NCI-H524 treated with DMSO at 0.1 percent for 48 hours (cell line): ENCODE measurements at places on chromosomes 2 and 18.

DNA sequence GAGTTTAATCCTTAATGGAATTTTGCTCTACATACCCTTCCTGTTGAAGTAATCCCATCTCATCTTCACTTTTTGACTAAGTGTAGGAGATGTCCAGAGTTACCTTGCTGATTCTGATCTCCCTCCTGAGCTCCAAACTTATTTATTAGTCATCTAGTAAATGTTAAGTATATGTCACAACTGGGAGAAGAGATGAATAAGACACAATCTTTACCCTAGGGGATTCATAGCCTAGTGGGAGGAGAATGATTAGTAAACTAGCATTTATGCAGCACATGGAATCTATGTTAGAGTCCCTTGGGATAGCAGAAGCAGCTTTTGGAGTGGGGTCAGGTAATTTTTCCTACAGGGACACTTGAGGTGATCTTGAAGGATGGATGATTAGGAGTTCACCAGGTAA lies 20.7 kb downstream of the ACVR2A start:
- no peak for DNase-seq

DNA sequence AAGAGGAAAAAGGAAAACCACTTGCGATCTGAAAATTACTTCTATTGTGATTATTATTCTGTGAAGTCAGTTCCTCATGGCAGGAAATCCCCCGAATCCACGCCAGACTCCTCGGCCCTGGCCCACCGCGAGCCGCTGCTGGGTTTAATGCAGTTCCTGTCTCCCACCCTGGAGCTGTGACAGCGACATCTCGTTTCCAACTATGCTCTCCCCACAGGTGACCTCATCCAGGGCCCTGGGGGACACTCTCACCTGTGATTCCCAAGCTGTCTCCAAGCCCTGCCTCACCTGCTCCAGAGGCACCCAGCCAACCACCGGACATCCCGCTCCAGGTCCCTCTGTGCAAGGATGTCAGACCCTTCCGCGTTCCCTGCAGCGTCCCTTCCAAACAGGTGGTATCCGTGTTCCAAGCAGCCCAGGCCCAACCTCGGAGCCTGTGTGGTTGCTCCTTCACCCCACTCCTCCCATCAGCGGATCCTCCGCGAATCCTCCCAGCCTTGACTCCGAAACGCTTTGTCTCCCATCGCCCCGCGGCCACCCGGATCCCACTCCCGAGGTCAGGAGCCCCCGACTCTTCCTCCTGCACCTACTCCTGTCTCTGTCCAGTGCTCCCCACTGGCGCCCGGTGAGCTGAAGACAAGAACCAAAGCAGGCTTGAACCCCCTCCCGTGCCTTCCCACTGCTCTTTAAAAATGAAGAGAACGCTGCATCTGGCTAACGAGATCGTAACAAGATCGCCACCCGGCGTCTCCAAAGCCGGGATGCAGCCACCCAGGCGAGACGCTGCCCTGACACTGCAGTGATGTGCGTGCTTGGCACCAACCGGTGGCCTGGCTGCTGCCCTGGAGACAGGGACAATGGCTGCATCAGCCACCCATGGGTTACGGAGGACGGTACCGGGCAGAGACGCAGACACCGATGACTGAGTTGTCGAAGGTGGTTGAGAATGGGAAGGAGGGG lies 96.5 kb downstream of the NDUFA10 start:
- DNase-seq, result no peak

DNA sequence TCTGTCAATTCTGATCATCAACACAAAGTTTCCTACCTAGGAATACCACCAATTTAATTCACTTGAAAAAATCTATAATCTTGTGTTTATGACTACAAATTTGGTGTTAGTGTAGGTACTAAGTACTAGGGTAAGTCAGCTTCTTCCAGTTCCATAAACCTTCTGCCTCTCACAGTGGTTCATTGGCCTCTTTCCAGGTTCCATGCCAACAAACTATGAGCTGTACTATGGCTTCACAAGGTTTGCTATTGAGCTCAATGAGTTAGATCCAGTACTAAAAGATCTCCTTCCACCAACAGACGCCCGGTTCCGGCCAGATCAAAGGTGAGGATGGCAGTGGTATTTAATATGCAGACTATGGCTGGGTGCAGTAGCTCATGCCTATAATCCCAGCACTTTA lies 58.8 kb downstream of the PRKRA start:
- DNase-seq, result no peak

GRCh38 chr18:49723648-49724180 lies 89.6 kb downstream of the ACAA2 start:
- no peak for DNase-seq

DNA sequence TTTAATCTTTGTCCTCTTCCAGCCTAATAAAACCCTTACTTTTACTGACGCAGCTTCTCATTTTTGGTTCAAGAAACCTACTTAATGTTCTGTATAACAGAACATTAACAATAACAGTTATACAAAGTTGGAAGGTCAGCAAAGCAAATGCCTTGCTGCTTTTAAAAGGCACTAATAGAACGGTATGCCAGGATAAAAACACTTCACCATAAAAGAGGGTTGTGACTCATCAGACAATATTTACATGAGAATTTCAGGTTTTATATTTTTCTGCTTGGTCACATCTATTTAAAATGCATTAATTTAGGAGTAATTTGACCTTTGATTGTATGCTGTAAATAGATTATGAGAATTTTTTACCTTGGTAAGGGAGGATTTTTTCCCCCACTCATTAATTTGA lies 3.0 kb downstream of the KLHL41 start:
- DNase-seq, result no peak

DNA sequence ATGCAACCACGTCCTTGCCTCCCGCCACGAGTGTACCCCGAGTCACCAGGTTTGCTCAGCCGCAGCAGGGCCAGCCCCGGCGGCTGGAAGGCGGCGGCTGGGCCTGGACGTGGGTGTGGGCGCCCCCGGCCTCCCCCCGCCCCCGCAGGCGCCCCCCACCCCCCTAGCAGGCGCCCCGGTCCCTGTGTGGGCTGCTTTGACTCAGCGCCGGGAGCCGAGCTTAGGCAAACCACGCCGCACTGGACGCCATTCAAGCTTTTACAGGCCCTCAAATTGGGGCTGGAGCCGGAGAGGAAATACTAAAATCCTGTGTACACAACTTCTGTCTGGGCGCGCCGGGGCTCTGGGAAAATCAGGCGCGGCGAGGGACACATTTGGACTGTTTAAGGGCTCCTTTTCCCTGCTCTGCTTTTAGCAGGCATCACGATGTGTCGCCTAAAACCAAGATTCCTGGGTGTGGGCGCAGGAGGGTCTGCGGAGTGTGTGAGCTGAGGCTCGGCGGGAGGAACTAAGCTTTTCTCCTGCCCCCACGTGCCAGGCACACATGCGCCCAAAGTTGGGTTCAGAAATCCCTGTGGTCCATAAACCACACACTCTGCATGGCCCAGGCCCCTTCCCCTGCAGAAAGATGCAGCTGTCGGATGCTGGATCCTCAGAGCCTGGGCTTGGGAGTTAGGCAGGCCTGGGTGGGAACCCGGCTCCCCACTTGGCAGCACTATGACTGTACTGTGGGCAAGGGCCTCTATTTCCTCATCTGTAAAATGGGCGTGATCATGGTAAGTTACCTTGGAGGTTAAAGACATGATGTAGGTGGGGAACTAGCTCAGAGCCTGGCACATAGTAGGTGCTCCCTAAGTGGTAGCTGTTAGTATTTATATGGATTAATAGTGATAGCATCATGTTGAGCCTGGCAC lies 57.6 kb downstream of the ATOH8 start:
- DNase-seq, result no peak

- no peak for DNase-seq
Observed at GRCh38 chr2:222017252-222017850, 281.4 kb downstream of the PAX3 start.
